ENCODE measurements at places on chromosomes 3 and 15.
A peak's percentile ranks its signal among the peaks of the same experiment; 100 is the strongest.

- DNase-seq = no peak
These were observed 25.4 kb downstream of the PXK start for GRCh38 chr3:58358092-58358491.

GRCh38 chr3:45311953-45312801, 76.2 kb upstream of the LARS2 start:
- no peak for DNase-seq

GRCh38 chr3:39531665-39532064, 64.2 kb downstream of the MOBP start:
- no peak for DNase-seq

GRCh38 chr3:65993134-65993900, 45.4 kb downstream of the MAGI1 start:
- DNase-seq = no peak

- DNase-seq = no peak
These were observed 116.5 kb downstream of the LRRK1 start for GRCh38 chr15:101035611-101036010.

DNA sequence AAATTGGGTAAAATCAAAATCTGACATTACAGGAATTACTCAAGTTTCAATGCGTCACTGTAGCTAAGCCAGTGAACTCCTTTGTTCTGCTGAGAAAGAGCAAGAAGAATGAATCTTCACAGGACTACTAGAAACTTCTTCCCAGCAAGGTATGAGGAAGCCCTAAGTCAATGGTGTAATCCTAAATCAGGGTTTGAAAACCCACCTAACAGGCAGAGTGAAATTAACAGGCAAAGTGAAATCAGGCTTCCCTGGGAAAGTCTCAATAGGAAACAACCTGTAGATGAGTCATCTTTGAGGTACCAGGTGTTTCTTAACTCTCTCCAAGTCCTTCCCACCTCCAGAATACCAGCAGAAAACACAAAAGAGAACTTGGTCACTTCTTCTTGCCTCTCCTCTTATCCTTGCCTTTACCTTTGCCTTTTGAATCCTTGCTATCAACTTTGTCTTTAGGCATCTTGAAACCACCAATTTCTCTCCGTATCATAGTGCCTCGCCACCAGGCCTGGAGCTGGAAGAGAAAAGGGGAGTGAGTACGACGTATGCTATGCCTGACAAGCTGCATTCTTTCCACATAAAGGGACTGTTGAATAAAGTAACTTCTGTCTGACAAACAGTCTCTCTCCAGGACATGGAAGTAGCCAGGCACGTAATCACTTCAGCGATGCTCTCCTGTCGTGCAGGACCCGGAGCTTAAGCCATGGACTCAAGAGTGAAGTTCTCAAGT, 60.6 kb upstream of the RPL35A start:
- no peak for DNase-seq

DNA sequence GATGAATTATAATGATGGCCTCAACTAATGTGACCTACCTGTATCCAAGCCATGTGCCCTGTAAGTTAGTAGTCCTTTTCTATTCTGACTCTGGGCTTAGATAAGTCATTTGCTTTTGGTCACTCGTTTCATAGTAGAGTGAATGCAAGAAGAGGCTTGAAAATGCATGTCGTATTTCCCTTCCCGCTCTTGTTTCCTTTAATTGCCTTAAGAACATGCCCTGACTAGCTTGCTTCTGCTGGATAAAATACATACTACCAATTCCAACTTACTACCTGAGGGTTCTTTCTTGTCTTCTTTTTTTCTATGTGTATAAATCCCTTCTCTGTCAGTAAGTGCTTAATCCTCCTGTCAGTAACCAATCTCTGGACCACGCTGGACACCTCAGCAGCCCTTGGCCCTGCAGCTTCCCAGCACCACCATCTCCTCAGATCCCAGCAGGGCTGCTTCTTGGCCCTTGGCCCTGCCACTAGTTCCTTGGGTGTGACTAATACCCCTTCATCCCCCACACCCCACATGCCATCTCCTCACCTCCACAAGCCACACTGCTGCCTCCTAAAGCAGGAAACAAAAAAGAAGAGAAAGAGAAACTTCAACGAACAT, 771.7 kb downstream of the IGSF11 start:
- DNase-seq = no peak

GRCh38 chr3:71372911-71373637, 210.5 kb downstream of the FOXP1 start:
- DNase-seq = no peak

- no peak for DNase-seq
These were observed 213.4 kb downstream of the ZBBX start for GRCh38 chr3:167166594-167167253.

- no peak for DNase-seq
These were observed 34.0 kb upstream of the ACTL6A start for GRCh38 chr3:179528772-179529171.

DNA sequence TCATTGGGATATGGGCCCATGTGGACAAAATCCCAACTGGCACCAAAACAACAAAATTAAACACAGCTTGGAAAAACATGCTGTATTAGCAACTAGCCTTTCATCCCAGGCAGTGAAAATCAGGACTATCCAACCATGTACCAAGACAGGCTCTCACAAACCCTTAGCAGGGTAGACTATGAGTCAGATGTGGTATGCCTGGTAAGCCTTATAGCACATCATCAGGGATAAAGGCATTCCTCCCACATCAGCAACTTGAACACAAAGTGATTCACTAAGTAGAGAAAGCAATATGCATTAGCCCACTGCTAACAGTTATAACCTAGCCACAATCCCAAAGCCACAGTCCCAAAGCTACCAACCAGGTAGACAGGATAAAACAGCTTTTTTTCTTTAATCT, 8.0 kb downstream of the CEP152 start:
- DNase-seq = no peak

DNA sequence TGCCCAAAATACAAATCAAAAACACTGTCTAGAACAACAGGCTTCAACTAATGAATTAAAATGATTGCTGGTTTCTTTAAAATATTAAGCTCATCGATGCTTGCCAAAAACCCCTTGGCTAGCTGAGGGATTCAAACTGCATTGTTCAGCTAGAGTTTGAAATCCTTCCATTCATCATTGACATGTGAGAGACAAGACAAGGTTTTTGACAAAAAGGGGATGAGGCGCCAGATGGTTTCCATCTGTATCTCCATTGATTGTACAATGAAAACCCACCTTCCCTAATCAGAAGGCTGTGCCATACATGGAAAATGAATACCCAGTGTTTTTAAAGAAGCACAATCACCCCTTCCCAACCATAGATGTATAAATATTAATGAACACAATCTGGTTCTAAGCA, 67.8 kb downstream of the THRB start:
- no peak for DNase-seq

DNA sequence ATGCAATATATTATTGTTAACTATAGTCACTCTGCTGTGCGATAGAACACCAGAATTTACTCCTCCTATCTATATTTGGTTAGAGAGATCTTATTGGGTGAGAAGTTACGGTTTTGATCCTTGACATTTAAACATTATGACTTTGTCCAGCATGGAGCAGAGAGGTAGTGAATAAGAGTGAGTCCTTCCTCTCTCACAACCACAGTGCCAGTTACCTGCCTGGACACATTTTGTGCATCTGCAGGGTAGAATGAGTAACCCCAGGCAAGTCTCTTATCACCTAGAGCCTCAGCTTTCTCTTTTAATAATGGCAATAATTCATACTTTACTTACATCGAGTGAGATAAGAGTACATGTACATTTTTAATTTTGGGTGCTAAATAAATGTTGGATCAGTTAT, 24.1 kb downstream of the KAT2B start:
- no peak for DNase-seq

DNA sequence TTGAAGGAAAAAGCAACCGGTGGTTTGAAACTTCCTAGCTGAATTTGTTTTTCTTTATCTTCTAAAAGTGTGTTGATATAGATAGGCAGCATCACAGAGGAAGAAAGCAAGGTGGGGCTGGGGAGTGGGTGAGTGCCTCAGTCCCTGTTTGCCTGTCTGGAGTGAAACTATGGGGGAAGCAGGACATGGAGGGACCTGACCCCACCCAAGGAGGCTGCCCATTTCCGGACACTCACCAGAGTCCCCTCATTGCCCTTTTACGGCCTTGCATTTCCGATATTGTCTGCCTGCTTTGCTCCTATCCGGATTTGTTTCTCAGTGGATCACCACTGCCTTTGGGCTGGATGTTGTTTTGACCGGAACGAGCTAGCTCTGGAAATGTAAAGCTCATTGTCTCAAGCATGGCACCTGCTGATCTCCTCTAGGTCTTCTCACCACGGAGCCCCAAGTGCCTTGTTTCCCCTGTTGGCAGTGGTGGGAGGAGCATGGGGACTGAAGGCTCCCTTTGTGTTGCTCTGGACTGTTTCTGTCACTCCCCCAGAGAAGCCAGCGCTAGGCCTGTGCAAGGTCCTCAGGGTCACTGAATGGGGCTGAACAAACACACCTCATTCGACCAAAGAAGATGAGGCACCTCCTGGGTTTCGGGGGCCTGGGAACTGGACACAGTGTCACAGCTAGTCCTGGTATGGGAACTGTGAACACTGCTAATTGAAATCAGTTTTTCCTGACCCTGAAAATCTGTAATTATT, 7.0 kb downstream of the CLDN11 start:
- no peak for DNase-seq

- DNase-seq = no peak
These were observed 106.7 kb upstream of the THRB start for GRCh38 chr3:24601066-24601939.

- DNase-seq = no peak
These were observed 118.6 kb upstream of the PRR20G start for GRCh38 chr3:127406309-127407025.

- no peak for DNase-seq
These were observed 115.9 kb downstream of the CBLB start for GRCh38 chr3:105752791-105753415.

GRCh38 chr15:29570121-29570947, 251.9 kb downstream of the TJP1 start:
- no peak for DNase-seq

- no peak for DNase-seq
These were observed 4.5 kb upstream of the ZXDC start for GRCh38 chr3:126480206-126480605.

DNA sequence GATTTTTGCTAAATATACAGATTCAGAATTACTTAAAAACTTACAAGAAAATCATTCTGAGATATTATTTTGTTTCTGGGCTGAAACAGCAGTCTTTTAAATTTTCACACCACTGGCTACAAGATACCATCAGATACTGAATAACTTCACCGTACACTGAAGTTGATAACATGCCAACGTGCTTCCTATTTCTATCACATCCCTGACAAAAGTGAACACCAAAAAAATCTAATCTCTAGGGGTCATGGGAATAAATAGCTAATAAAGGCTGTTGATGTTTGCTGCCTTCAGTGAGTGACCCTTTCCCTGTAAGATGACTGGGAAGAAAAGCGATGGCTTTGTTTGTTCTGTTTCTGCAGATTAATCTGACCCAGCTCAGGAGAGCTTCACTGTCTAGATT, 120.5 kb downstream of the DUT start:
- DNase-seq = no peak

GRCh38 chr3:76965122-76965725, 74.7 kb upstream of the ROBO2 start:
- DNase-seq = no peak

- DNase-seq = no peak
These were observed 397.4 kb upstream of the TMCO5A start for GRCh38 chr15:37536967-37537605.

GRCh38 chr15:76996076-76996525, 1.2 kb downstream of the PSTPIP1 start:
- DNase-seq = peak; percentile 9

DNA sequence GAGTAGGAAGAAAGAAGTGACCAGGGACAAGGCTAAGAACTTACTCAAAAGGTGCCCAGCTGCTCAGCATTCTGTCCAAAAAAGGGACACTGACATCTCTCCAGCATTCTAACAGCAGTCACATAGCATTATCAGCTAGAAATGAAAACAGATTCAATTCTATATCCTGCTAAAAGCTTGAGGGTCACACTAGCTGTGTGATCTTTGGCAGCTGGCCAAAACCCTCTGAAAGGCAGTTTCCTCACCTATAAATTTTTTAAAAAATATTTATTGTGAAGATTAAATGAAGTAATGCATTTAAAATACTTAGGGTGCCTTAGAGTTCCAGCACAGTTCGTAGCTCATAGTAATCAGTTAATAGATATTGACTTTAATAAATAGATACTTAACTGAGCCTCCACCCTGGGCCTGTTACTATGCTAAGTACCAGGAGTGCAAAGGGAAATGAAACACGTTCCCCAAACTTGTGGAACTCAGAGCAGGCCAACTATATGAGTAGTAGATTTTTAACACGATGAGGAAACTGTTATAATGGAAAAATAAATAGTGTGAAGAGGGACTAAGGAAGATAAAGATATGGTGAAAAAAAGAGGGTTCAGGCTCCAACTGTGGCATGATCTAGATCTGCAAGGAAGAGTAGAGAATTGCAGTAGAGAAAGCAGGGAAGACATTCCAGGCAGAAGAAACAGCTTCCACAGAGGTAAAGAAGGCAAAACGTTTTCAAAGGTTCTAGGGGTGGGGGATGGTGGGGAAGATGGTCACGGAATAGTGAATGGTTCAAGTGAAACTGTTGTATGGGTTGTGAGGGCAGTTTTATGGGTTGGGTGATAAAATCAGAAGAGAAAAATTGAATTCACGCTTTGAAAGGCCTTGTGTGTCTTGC, 11.4 kb downstream of the CD86 start:
- no peak for DNase-seq

DNA sequence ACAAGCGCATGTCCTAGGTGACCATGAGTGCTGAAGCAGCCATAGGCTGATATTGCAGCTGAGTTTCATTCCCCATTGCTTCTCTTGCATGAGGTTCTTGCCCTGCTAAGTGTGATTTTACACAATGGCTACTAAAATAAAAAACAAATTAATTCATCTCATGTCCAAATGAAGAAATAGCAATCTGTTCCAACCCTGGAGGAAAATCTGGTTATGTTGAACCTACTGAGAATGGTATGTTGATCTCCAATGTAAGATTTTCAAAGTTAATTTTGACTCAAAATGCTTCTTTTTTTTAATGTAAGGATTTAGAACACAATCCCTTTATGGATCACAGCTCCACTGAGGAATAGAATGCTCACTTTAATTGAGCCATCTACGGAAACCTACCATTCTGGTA, 254.2 kb upstream of the CRBN start:
- DNase-seq = no peak

DNA sequence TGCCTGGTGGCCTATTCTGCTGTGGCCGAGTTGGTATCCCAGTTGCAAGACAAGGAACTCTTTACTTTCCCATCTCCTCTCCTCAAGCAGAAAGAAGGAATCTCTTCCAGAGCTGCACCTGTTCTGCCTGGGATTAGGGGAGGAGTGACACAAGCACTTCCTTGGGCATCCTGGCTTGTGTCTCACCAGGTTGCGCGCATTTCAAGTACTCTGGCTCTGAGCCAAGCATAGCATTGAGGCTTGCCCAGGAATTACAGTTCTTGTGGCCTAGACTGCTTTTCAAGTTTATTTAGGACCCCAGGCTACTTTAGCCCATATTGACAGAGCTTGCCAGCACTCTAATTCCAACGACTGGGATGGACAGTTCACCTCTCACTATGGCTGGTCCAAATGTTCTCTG, 150.5 kb downstream of the RSRC1 start:
- DNase-seq = no peak

GRCh38 chr3:142523921-142524566, 54.5 kb downstream of the ATR start:
- no peak for DNase-seq

GRCh38 chr3:186608624-186609215, 4.1 kb upstream of the AHSG start:
- DNase-seq = no peak

Measured in activated naive CD4-positive, alpha-beta T cell treated with anti-CD3 and anti-CD28 coated beads, Interleukin-2, amount 50 U/mL, for 16 hours (primary cell).